ENCODE measurements at places on chromosomes 7 and 10.

GRCh38 chr10:114398587-114399331 lies 5.5 kb downstream of the AFAP1L2 start:
- DNase-seq: no peak

GRCh38 chr7:3393862-3394261 lies 92.8 kb downstream of the SDK1 start:
- no peak for DNase-seq

- DNase-seq: no peak
Observed at GRCh38 chr10:98673171-98673782, 226.5 kb upstream of the HPS1 start.

DNA sequence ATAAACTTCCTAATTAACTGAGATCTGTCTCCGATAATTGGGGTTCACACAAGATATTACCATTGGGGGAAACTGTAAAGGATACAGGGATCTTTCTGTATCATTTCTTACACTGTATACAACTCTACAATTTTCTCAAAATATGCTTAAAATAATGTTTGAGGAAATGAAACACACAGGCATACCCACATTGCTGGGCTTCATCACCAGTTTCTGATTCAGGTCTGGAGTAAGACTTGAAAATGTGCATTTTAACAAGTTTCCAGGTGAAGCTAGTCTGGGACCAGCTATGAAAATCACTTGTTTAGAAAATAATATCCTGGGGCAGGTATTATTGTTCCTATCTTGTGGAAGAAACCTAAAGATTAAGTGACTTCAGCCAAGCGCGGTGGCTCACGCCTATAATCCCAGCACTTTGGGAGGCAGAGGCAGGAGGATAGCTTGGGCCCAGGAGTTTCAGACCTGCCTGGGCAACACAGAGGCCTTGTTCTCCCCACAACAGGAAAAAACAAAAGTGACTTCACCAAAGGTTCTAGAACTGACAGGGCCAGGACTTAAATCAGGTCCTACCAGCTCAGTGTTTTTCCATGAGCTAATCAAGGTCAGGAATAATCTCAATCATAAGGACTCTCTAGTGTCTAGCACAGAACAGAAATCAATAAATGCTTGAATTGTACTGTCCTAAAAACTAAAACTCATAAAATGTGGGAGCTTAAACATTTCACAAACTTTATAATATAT lies 12.6 kb downstream of the TOMM7 start:
- DNase-seq: no peak

- DNase-seq: no peak
Observed at GRCh38 chr7:108071551-108071950, 58.6 kb downstream of the LAMB4 start.

GRCh38 chr10:101224910-101225823 lies 4.1 kb downstream of the LBX1 start:
- no peak for DNase-seq

GRCh38 chr10:44640429-44640828 lies 255.5 kb upstream of the CXCL12 start:
- no peak for DNase-seq

GRCh38 chr7:124514471-124514870 lies 251.1 kb downstream of the GPR37 start:
- DNase-seq: no peak

- DNase-seq: no peak
Observed at GRCh38 chr10:34655286-34656170, 159.6 kb downstream of the PARD3 start.

DNA sequence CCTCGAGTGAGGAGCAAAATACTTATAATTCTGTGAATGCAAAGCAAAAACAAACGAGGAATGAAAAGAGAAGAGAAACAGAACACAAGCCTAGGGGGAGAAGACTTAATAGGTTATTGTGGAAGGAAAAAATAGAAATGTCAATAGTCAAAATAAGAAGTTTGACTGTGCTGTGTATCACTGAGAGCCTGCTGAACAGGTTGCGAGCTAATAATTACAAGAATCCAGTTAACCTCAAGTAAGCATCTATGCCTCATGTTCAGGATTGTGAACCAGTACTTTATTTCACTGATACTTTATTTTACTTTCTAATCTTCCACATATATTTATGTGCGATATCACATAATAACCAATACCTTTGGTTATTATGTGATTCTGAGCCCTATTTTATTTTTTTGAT lies 316.7 kb downstream of the OTUD1 start:
- no peak for DNase-seq

GRCh38 chr7:92131764-92132330 lies 2.4 kb downstream of the CYP51A1 start:
- DNase-seq: no peak

DNA sequence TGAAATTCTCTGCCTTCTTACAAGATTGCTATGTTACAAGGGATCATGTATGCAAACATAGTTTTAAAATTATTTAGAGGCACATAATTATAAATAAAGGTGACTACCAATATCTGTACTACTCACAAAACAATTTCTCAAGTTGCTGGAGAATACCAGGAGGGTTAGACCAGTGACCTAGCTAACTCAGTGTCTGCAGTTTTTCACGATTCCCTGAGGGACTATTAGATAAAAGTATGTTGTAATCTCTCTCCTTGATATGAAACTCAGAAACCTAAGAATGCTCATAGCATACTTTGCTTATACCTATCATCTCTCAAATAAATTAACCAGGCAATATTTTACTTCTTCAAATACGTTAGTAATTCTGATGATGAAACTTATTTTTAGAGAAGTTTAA lies 534.0 kb upstream of the ANKRD30A start:
- DNase-seq: no peak

DNA sequence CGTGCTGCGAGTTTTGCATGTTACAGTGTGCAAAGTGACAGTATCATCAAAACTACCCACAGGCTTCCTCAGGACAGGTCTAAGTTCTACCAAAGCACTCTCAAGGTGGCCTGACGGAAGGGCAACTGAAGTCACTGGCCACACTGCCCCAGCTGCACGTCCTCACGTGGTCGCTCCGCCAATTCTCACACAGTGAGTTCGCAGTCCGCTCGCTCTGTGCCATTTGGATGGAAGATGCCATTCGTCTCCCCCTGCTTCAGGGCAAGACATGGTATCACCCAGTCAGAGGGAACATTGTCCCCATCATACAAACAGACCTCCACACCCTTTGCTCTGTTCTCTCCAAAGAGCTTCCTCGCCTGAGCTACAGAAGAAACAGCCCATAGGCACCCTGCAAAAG lies 109.6 kb upstream of the COBL start:
- DNase-seq: no peak

- no peak for DNase-seq
Observed at GRCh38 chr10:101575580-101576210, 12.4 kb downstream of the POLL start.

DNA sequence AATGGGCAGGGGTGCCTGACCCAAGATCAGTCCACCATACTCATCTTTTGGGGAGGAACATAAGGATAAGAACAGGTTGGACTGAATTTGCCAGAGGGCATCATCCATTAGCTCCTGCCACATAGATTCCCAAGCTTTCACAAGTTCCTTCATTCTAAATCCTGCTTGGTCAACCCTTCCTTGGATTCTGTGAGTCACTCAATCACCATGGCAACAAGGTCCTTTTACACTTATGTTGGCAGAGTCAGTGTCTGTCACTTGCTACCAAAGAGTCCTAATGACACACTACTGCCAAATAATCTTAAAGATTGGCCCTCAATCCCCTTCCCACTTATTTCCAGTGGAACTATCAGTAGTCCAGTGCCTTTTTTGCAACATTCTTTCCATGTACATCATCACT lies 5.0 kb upstream of the LGI1 start:
- no peak for DNase-seq

DNA sequence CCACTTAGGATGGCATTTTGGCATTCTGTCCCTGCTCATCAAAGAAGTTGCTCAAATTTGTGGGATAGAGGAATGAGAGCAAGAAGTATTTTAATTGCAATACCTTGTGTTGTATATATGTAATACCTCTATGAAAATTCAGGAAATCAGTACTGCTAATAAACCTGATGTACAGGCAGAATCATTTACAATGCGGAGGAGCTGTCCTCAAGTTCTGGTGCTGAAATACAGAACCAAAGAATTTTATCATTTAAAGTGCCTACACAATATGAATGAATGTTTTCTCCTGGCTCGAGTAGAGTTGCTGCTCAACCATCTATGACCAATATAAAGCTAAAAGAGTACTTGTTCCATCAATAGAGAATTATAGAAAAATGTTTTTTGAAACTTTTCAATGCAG lies 305.8 kb downstream of the PLXNA4 start:
- DNase-seq: no peak

- no peak for DNase-seq
Observed at GRCh38 chr10:3102720-3103427, 35.5 kb downstream of the PFKP start.

DNA sequence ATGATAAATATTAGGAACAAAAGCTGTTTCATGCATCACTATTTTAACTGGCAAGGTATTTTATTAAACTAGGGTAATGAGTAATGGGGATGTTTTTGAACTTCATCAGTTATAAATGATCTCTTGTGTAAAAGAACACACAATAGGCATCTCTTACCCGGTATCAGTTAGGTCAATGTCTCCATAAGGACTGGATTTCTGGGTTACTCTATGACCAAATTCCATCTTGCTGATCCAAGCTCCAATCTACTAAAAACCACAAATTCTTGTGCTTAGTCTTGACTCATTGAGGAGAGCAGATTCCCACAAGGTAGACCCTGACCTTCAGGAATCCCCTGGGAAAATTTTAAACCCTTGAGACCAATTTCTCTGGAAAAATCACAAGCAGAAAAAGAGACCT lies 1167.7 kb downstream of the XPNPEP1 start:
- DNase-seq: no peak

- DNase-seq: no peak
Observed at GRCh38 chr7:44112997-44113763, 9.0 kb downstream of the AEBP1 start.

DNA sequence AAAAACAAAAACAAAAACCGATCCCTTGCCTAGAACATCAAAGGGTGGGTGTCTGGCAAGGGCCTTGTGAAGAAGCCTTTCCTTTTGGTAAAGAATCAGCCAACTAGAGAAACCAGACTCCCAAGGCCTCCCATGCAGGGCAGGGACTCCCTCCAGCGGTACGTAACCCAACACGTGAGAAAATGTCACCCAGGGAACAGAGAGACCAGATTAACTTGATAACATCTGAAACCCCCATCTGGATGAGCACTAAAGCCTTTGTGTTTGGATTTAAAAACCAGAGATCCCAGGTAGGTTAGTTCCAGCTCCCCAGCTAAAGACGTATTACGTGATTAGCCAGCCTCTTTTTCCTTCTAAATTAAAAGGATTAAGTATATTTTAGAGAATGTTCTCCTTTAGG lies 3.0 kb upstream of the HABP2 start:
- DNase-seq: no peak

DNA sequence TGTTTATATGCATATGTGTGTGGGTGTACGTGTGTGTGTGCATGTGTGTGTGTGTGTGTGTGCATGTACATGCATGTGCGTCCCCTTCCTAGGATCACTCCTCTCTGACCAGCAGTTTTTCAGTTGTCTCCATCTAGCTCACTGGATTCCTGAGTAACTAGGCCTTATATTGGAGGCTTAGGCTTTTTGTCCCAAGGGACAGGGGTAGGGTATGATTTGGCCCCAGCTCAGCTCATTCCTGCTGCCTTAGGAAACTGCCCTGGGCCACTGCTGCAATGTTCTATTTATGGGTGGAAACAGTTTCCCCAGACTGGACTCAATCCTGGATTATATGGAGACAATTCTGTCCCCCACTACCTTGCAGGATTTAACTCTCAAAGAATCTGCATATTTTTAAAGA lies 68.8 kb upstream of the SDK1 start:
- DNase-seq: no peak

GRCh38 chr10:49370326-49371100 lies 25.4 kb downstream of the DRGX start:
- no peak for DNase-seq

DNA sequence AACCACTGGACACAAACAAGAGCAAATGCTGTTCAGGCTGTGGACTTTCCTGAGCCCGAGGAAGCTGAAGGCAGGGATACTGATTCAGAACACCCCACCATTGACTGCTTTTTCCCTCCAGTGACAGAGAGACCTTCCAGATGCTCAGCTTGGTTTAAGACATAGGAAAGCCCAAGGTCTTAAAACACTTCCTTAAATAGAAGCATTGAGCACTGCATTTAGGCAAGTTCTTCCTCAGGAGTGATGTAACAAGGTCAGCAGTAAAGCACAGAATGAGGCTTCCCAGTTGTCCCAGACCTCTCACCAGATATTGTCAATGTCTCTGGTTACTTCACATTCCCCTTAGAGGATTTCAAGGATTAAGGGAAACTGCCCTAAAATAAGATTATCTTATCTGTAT lies 19.6 kb upstream of the CDCA7L start:
- no peak for DNase-seq

DNA sequence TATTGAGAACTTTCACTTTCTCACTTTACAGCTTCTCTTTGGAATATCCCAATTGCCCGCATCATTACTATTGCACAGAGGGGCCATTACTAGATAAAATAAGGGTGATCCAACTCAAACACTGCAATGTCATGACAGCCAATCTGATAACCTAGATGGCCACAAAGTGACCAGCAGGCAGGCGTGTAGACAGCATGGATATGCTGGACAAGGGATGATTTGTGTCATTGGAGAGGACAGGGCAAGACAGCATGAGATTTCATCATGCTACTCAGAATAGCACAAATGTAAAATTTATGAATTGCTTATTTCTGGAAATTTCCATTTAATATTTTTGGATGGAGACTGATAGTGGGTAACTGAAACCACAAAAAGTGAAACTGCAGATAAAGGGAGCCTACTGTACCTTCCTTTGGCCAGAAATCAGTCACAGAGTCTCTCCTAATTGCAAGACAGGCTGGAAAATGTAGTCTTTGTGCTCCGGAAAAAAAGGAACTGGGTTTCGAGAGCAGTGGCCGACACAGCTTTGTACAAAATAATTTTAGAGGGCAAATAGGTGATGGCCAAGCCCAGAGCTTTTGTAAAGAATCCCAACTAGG lies 6.1 kb upstream of the GSDME start:
- DNase-seq: no peak

GRCh38 chr7:34155220-34155908 lies 250.0 kb downstream of the BMPER start:
- no peak for DNase-seq

- no peak for DNase-seq
Observed at GRCh38 chr7:137715533-137715932, 131.2 kb downstream of the DGKI start.

GRCh38 chr10:88995156-88995876 lies 4.7 kb downstream of the FAS start:
- no peak for DNase-seq

- no peak for DNase-seq
Observed at GRCh38 chr7:66883716-66884115, 37.3 kb upstream of the TMEM248 start.

DNA sequence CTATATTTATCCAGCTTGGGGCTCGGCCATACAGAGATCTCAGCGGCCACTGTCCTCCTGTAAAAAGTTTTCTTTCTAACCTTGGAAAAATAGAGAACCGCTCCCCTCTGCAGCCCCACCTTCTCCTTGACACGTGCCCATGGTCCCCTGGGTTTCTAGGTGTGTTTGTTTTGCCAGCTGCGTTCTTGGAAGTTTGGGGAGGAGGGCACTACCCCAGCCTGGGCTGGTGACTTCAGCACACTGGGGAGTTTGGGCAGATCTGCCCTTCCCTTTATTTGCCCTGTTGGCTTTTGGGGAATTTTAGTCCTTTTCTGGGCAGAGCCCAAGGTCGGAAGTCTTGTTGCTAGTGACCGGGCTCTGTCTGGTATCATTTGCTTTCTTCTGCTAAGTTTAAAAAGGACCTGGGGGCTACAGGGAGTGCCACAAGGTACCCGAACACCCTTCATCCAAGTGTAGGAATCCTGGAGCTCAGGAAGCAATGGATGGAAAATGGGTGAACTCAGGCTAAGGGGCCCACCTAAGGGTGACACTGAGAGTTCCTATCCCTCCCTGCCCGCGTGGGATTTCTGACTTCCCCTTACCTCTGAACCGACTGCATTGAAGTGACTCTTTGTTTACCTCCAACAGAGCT lies 1.7 kb downstream of the ADAMTS14 start:
- no peak for DNase-seq

All from stimulated activated CD8-positive, alpha-beta memory T cell treated with anti-CD3 and anti-CD28 coated beads, Interleukin-7, amount 100 ng/mL, for 24 hours (primary cell).